ENCODE measurements at places on chromosomes 4 and X. TPM values are rescaled to one million over a fixed set of nuclear protein-coding genes. Genes with fewer than 3 reads are reported as not detected.

REPS2 gene
- 1.3 TPM for total RNA-seq

WNK3 gene
- 1.3 TPM for total RNA-seq

SHROOM4 gene
- total RNA-seq, result 0.43 TPM

PCYT1B gene
- 0.43 TPM for total RNA-seq

KLHL4 gene
- total RNA-seq, result 0.21 TPM

DRP2 gene
- total RNA-seq, result under 0.01 TPM

CXCL5 gene
- total RNA-seq, result 0.64 TPM

MSANTD1 gene
- total RNA-seq, result 0.21 TPM

Data from tracheal epithelial cell (primary cell).